Stimulated activated CD8-positive, alpha-beta memory T cell treated with anti-CD3 and anti-CD28 coated beads, Interleukin-7, amount 100 ng/mL, for 24 hours (primary cell): ENCODE measurements at places on chromosomes 1 and 21.

DNA sequence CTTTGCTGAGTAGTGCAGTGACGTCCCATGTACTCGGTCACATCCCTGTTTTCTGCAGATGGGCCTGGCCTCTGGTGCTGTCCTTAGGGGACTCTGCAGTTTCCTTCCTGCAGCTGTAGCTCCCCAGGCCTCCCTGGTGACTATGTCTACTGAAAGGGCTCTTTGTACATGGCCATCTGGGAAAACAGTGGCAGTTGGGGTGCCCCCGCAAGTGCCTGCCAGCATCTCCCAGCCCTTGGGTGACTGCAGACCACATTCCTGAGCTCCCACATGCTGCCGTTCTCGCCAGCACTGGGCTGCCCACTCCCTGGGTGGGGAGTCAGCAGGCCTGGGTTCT, 37.5 kb upstream of the KCNA10 start:
- DNase-seq: no peak

- no peak for DNase-seq
Measured at GRCh38 chr1:204977318-204977717, 65.7 kb upstream of the CNTN2 start.

DNA sequence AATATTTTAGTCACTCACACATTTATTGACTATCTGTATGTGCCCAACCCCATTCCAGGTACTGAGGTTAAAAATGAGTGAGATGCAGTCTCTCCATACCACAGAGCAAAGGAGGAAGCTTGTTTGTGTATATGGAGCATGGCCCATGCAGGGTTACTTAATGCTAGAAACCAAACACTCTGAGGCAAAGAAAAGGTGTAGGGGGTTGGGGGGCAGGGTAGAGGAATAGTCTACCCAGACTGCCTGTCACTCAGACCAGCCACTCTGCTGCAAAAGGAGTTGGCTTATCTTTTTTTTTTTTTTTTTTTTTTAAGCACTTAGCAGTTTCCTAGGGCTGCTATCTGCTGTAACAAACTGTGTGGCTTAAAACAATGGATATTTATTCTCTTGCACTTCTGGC, 19.8 kb downstream of the PGM1 start:
- DNase-seq: no peak

GRCh38 chr1:245469734-245470133, 314.9 kb downstream of the KIF26B start:
- DNase-seq: no peak
